Mesothelial cell of epicardium (in vitro differentiated cells): ENCODE measurements at places on chromosomes 3 and 15.

GRCh38 chr3:51715231-51715976 is 8.5 kb downstream of the GRM2 start:
- no peak for DNase-seq
- no peaks in the 10 kb centered on the region for H3K36me3 ChIP-seq
- H3K4me3 ChIP-seq = no peak overlapping the region
- H3K27me3 ChIP-seq = peaks cover 22% of the 10 kb centered on the region
- no peaks in the 10 kb centered on the region for H3K4me1 ChIP-seq

GRCh38 chr15:54998661-54999060 is 198.1 kb downstream of the RSL24D1 start:
- H3K4me1 ChIP-seq = no peaks in the 10 kb centered on the region
- H3K27me3 ChIP-seq = no peaks in the 10 kb centered on the region
- no peak for DNase-seq
- H3K36me3 ChIP-seq = no peaks in the 10 kb centered on the region

- H3K4me1 ChIP-seq = peaks cover 10% of the 10 kb centered on the region
- no peak overlapping the region for H3K4me3 ChIP-seq
- no peak overlapping the region for H3K27ac ChIP-seq
- no peak for DNase-seq
Measured at GRCh38 chr3:17935222-17935621, 192.8 kb upstream of the TBC1D5 start.

DNA sequence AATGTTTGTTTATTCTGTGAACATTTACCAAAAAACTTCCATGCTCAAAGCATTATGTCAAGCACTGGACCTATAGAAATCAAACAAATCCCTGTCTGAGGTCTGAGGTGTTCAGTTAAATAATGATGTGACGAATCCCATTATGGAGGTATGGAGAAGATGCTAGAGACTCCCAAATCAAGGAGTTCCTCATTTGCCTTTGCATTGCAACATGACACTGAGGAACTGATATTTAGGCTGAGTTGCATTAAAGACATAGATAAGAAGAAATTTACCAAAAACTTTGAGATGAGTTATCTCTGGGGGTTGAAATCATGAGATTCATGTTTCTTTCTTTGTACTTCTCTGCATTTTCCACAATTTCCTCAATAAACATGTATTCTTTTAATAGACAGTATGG is 16.0 kb downstream of the CD200 start:
- H3K4me1 ChIP-seq = peaks cover 14% of the 10 kb centered on the region
- no peak for DNase-seq
- no peak overlapping the region for H3K4me3 ChIP-seq
- peaks cover 50% of the 10 kb centered on the region for H3K36me3 ChIP-seq
- no peaks in the 10 kb centered on the region for H3K27me3 ChIP-seq
- H3K27ac ChIP-seq = no peak overlapping the region

DNA sequence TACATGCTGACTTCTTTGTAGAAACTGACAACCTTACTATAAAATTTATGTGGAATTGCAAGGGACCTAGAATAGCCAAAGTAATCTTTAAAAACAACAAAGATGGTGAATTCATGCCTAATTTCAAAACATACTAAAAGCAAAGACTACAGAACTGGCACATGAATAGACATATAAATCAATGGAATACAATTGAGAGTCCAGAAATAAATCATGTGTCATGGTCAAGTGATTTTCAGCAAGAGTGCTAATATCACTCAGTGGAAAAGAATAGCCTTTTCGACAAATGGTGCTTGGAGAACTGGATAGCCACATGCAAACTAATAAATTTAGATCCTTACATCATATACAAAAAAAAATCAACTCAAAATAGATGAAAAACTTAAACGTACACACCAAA is 8.7 kb downstream of the IMPG2 start:
- DNase-seq = no peak
- no peak overlapping the region for H3K4me3 ChIP-seq
- peaks cover 34% of the 10 kb centered on the region for H3K36me3 ChIP-seq

DNA sequence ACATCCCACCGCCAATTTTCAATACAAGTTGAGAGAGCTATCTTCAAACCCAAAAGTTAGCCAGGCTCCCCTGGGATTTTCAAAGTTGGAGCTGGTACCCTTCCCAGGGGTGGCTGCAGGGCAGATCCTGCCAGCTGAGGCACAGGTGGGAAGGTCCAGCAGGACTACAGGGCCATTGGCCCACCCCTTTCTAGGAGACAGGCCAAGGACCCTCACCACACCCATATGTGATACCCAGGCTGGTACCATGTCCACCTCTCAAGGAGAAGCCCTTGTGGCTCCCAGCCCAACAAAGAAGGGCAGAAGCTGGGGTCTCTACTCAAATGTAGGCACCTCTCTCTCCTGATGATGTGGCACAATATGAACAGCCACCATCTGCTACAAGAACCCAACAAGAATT is 8.0 kb downstream of the POC1A start:
- DNase-seq = no peak
- peaks cover 3% of the 10 kb centered on the region for H3K4me1 ChIP-seq
- H3K36me3 ChIP-seq = no peaks in the 10 kb centered on the region

DNA sequence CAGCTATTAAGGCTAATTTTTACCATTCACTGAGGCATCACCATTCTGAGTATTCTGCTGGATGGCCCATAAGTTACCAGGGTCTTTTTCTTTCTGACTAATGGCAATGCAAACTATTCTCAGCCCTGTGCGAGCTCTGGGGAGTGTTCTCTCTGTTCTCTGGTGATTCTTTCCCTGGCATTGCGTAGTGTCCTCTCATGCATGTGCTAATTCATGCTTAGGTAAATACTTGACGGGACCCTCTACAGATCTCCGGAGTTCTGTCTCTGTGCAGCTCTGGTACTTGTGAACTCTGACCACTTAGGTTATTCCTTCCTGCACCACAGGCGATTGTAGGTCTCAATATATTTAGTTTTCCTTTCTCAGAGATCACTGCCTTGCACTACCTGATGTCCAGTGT is 34.8 kb downstream of the UBE2E1 start:
- peaks cover 6% of the 10 kb centered on the region for H3K36me3 ChIP-seq
- no peak for DNase-seq
- no peak overlapping the region for H3K27ac ChIP-seq
- peaks cover 20% of the 10 kb centered on the region for H3K4me1 ChIP-seq
- no peak overlapping the region for H3K4me3 ChIP-seq

DNA sequence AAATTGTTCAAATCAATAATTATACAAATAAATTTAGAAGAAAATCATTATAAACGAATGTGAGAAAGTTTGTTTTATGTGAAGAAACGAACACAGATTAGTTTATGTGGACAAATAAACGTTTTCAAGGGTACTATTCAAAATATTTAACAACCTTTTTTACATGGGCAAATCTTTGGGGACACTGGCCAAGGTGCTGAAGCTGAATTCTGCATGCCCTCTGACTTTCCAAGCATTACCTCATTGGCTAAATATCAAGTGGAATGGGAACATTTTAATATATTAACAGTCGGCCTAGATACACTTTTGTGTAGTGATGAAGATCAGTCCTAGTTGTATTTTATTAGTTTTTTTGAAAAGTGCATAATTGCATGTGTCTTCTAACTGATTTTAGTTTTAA is 636.4 kb upstream of the DPPA4 start:
- no peaks in the 10 kb centered on the region for H3K27me3 ChIP-seq
- no peaks in the 10 kb centered on the region for H3K36me3 ChIP-seq
- no peaks in the 10 kb centered on the region for H3K4me1 ChIP-seq
- H3K27ac ChIP-seq = no peak overlapping the region

- H3K27ac ChIP-seq = no peak overlapping the region
- no peaks in the 10 kb centered on the region for H3K4me1 ChIP-seq
- H3K27me3 ChIP-seq = no peaks in the 10 kb centered on the region
- no peak overlapping the region for H3K4me3 ChIP-seq
- DNase-seq = no peak
- peaks cover 14% of the 10 kb centered on the region for H3K36me3 ChIP-seq
Measured at GRCh38 chr3:37968813-37969595, 21.6 kb upstream of the VILL start.

DNA sequence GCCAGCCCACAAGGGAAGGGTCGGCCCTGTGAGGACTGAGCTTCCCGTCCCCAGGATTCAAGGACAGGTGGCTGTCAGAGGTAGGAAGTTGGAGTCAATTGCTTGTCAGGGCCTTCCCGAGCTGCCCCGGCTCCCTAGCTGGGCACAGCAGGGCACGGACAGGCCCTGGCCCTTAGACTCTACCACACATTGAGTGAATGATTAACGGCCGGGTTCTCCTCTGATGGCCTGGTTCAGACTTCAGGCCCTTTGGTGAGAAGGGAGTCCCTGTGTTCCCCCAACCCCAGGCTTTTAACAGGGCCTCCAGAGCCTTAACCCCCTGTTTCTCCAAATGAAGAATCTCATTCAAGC is 16.4 kb upstream of the FGD5 start:
- no peak for DNase-seq
- no peak overlapping the region for H3K4me3 ChIP-seq
- H3K27ac ChIP-seq = no peak overlapping the region

DNA sequence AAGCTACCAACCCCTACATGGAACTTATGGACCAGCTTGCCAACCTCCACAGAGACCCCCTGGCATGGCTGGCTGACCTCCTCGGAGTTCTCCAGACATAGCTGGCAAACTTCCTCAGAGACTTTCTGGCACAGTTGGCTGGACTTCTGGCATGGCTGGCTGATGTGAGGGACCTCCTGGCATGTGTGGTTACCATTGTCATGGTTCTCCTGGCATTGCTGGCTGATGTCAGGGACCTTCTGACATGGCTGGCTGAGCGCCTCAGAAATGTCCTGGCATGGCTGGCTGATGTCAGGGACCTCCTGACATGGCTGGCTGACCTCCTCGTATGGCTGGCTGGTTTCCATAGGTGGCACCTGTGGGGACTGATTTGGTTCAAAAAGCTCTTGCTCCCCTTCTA is 17.5 kb downstream of the MAP1A start:
- DNase-seq = no peak
- no peak overlapping the region for H3K4me3 ChIP-seq
- no peaks in the 10 kb centered on the region for H3K27me3 ChIP-seq
- H3K36me3 ChIP-seq = peaks cover 14% of the 10 kb centered on the region

DNA sequence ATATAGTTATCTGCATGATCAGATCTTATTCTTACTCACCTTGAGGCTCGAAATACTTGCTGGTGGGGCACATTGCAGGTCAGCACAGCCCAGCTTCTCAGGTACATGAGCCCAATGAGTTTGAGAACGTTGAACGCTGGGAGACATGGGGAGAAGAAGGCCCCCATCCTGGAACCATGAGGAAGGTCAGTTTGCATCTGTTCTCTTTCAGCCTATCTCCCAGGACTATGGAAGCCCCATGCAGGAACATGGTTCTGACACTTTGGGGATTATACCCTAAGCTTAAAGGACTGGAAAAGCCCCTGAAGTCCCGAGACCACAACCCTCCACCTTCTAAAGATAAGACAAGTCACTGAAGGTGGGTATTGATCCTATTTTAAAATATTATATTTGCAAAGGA is 17.4 kb upstream of the STARD5 start:
- no peak overlapping the region for H3K27ac ChIP-seq
- H3K4me1 ChIP-seq = peaks cover 32% of the 10 kb centered on the region
- H3K36me3 ChIP-seq = no peaks in the 10 kb centered on the region
- no peak overlapping the region for H3K4me3 ChIP-seq
- H3K27me3 ChIP-seq = peaks cover 7% of the 10 kb centered on the region

GRCh38 chr15:47857014-47857775 is 139.9 kb downstream of the SEMA6D start:
- no peaks in the 10 kb centered on the region for H3K4me1 ChIP-seq
- no peak overlapping the region for H3K27ac ChIP-seq
- H3K27me3 ChIP-seq = no peaks in the 10 kb centered on the region
- no peaks in the 10 kb centered on the region for H3K36me3 ChIP-seq

DNA sequence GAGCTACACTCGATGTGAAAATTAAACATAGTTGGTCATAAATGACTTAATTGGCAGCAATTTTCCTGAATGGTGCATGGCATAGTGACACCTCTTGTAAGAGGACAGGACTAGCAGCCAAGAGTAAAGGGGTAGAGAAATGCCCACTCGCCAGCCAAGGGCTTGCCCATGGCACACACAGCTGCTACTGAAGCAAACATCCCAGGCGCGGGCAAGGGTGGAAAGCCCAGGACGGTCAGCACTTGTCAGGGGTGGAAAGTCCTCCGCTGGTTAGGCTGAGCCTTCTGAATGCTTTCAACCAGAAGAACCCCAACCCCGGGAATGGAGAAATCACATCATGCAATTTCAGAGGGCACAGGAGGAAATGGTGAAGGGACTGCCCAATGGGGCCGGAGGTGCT is 31.6 kb downstream of the BDH1 start:
- no peak for DNase-seq
- H3K4me3 ChIP-seq = no peak overlapping the region
- H3K27me3 ChIP-seq = no peaks in the 10 kb centered on the region
- H3K27ac ChIP-seq = no peak overlapping the region

GRCh38 chr3:21377071-21377769 is 373.8 kb downstream of the ZNF385D start:
- H3K36me3 ChIP-seq = no peaks in the 10 kb centered on the region
- H3K4me3 ChIP-seq = no peak overlapping the region
- peaks cover 6% of the 10 kb centered on the region for H3K4me1 ChIP-seq
- no peak for DNase-seq
